ENCODE measurements at places on chromosomes 6 and 20. TPM values are rescaled to one million over a fixed set of nuclear protein-coding genes. Genes with fewer than 3 reads are reported as not detected.

Gene ELOVL2
- polyA plus RNA-seq: 0.18 TPM

Gene ID4
- polyA plus RNA-seq: 23.9 TPM

Gene SLC17A2
- not detected for polyA plus RNA-seq

Gene ZBTB9
- polyA plus RNA-seq: 4.8 TPM

Gene PLAGL2
- 4.6 TPM for polyA plus RNA-seq

Gene PHF3
- polyA plus RNA-seq: 8.3 TPM

Gene SDCBP2
- polyA plus RNA-seq: 14.2 TPM

Gene SCUBE3
- polyA plus RNA-seq: 0.43 TPM

Gene IRF4
- 0.85 TPM for polyA plus RNA-seq

Gene PDE7B
- 0.26 TPM for polyA plus RNA-seq

Gene LAMA4
- 38.6 TPM for polyA plus RNA-seq

Gene TSPO2
- polyA plus RNA-seq: 0.07 TPM

Gene PDYN
- not detected for polyA plus RNA-seq

Gene SEMG1
- not detected for polyA plus RNA-seq

Gene TBX18
- 0.18 TPM for polyA plus RNA-seq

Measured in lung (tissue), 17 donors.